ENCODE measurements at places on chromosomes 3 and 15. TPM values are rescaled to one million over a fixed set of nuclear protein-coding genes. Genes with fewer than 3 reads are reported as not detected.

- no peaks in the 10 kb centered on the region for H3K27me3 ChIP-seq
- no peak overlapping the region for H3K4me3 ChIP-seq
- H3K27ac ChIP-seq: no peak overlapping the region
- H3K4me1 ChIP-seq: peaks cover 9% of the 10 kb centered on the region
- DNase-seq: no peak
These were observed 46.7 kb downstream of the ALCAM start for GRCh38 chr3:105413343-105413887.

GRCh38 chr3:194054540-194054939, 81.4 kb upstream of the HES1 start:
- no peaks in the 10 kb centered on the region for H3K27me3 ChIP-seq
- H3K4me1 ChIP-seq: peaks cover 11% of the 10 kb centered on the region
- DNase-seq: no peak
- no peak overlapping the region for H3K27ac ChIP-seq
- no peak overlapping the region for H3K4me3 ChIP-seq
- no peaks in the 10 kb centered on the region for H3K36me3 ChIP-seq

The IL12A gene
- polyA plus RNA-seq: 0.42 TPM

- H3K36me3 ChIP-seq: no peaks in the 10 kb centered on the region
These were observed 491.6 kb upstream of the NECTIN3 start for GRCh38 chr3:110579840-110580550.

- no peak for DNase-seq
- H3K27ac ChIP-seq: no peak overlapping the region
- no peaks in the 10 kb centered on the region for H3K27me3 ChIP-seq
- peaks cover 14% of the 10 kb centered on the region for H3K4me1 ChIP-seq
- no peaks in the 10 kb centered on the region for H3K36me3 ChIP-seq
These were observed 11.7 kb upstream of the SPATA12 start for GRCh38 chr3:57048728-57049127.

The SLC2A2 gene
- polyA plus RNA-seq: not detected

- no peaks in the 10 kb centered on the region for H3K36me3 ChIP-seq
- H3K4me3 ChIP-seq: no peak overlapping the region
- peak overlapping the region; percentile 61 for H3K27ac ChIP-seq
These were observed 25.1 kb upstream of the MTMR10 start for GRCh38 chr15:31016446-31016915.

The SPTSSB gene
- 2.3 TPM for polyA plus RNA-seq

DNA sequence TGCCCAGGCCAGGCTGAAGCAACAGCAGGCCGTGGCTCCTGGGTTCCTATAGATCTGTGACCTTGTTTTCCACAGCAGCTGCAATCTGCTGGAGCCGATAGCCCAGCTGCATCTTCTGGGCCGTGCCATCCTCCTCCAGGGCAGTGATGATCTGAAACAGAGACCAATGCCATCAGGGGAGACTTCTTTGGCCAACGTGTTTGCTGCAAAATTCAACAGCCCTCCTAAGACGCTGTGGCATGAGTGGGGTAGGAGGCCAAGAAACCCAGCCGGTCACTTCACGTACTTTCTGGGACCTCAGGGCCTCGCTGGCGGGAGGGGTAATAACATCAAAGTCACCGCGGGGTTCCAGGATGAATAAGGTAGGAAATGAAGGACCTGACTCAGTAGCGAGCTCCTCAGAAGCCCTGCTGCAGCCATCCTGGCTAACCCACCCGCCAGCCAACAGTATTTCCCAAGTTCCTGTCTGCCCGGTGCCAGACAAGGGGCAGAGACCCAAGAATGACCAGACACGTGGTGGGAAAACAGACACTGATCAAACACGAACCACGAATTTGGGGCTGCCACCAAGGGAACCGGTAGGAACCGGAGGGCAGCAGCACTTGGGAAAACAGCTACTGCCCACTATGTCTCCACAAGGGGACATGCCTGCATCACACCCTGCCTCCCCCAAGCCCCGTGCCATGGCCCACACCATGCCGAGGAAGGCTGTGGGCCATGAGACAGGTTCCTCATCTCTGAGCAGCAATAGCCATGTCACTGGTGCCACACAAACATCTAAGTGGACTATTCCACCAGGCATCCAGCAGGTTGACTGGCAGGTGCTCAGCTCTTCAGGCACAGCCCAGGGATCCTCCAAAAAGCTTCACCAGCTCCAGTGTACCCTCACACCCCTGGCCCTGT, 25.2 kb downstream of the PLXNB1 start:
- peaks cover 46% of the 10 kb centered on the region for H3K36me3 ChIP-seq
- H3K4me3 ChIP-seq: no peak overlapping the region
- H3K27ac ChIP-seq: no peak overlapping the region
- no peaks in the 10 kb centered on the region for H3K27me3 ChIP-seq
- no peak for DNase-seq

GRCh38 chr15:88918738-88919137, 5.6 kb upstream of the MFGE8 start:
- peak; percentile 95 for DNase-seq
- peak overlapping the region; percentile 44 for H3K27ac ChIP-seq
- H3K4me1 ChIP-seq: peaks cover 24% of the 10 kb centered on the region
- no peak overlapping the region for H3K4me3 ChIP-seq

GRCh38 chr15:77616072-77616471, 16.6 kb downstream of the LINGO1 start:
- H3K4me3 ChIP-seq: no peak overlapping the region
- H3K4me1 ChIP-seq: no peaks in the 10 kb centered on the region
- H3K36me3 ChIP-seq: no peaks in the 10 kb centered on the region
- no peak overlapping the region for H3K27ac ChIP-seq
- DNase-seq: no peak
- H3K27me3 ChIP-seq: peaks cover 2% of the 10 kb centered on the region
